Subcutaneous adipose tissue (tissue), 4 donors: ENCODE measurements at places on chromosomes 5 and 9. TPM values are rescaled to one million over a fixed set of nuclear protein-coding genes. Genes with fewer than 3 reads are reported as not detected.

Gene PCDHB9
- total RNA-seq, result 2.0 TPM

Gene GRIA1
- total RNA-seq, result 2.4 TPM

Gene CCL28
- 3.7 TPM for total RNA-seq

Gene ADAMTS16
- 0.82 TPM for total RNA-seq

Gene EPB41L4B
- 69.6 TPM for total RNA-seq

Gene HSD17B3
- total RNA-seq, result not detected

Gene GOLM1
- total RNA-seq, result 19.2 TPM
